ENCODE measurements at places on chromosomes 4 and X.

- no peak for DNase-seq
Measured at GRCh38 chr4:108185252-108185651, 16.5 kb upstream of the LEF1 start.

- no peak for DNase-seq
Measured at GRCh38 chr4:106694232-106694631, 325.7 kb upstream of the GIMD1 start.

DNA sequence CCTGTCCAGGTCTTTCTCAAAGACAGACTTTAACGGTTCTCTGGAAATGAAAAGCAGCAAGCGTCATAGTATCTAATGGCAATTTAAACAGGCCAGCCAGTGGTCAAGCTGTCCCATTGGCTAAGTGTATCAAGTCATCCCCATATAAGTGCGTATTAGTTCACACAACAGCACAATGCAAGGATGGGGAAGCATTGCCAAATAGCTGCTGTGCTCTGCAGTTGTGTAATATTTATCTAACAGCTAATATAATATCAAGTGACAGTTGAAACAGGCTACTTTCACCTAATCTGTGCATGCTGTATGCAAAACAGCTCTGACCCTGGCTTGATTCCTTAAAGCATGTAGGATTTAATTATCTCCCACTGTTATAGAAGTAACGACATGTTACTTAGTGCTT is 134.8 kb upstream of the PPARGC1A start:
- no peak for DNase-seq

- DNase-seq = no peak
Measured at GRCh38 chr4:63788271-63788670, 621.0 kb downstream of the TECRL start.

GRCh38 chrX:13212191-13212651 is 107.6 kb downstream of the ATXN3L start:
- DNase-seq = no peak

GRCh38 chr4:17911608-17912007 is 100.8 kb downstream of the NCAPG start:
- no peak for DNase-seq

GRCh38 chr4:121728798-121729226 is 32.0 kb upstream of the ANXA5 start:
- DNase-seq = no peak

DNA sequence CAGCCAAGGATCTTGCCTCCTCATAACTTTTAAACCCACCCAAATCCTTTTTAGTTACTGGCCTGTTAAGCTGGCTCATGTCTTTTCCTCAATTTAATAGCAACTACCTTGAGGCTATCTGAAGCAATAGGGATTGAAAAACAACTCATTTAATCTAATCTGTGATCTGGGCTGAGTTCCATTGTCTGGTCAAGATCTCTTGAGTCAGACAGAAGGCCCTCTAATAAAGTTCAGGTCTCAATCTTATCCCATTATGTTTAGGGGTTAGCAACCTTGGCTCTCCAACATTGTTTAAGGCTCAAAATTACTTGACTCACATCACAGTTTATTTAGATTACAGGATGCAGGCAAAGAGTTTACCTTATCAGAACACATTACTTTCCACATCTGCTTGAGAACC is 436.1 kb downstream of the ANKRD50 start:
- DNase-seq = no peak

DNA sequence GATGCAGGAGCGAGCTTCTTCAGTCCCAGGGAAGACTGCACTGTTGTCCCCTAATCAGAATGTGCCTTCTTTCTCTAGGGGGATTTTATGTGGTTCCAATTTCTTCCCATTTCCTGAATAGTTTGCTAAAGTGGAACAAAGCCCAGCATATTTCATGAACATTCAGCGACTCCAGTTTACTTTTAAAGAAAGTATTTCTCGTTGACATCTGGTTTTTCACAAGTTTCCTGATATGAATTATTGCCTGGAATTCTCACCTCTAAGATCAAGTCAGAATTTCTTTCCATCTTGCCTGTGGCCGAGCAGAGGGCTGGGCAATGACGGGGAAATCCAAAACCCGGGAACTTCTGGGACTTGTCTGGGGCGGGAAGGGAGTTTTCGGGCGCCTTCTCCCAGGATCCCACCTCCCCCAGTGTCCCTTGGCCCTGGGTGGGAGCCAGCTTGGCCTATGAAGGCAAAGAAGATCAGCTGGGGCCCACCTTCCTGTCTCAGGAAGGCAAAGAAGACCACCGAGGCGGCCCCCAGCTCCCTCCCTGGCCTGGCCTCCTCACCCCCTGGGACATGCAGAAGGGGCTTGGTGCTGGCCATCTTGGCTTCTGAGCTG is 15.4 kb downstream of the SORCS2 start:
- no peak for DNase-seq

GRCh38 chrX:108447303-108447702 is 7.7 kb downstream of the COL4A5 start:
- DNase-seq = no peak

GRCh38 chr4:94455081-94455480 is 3.3 kb downstream of the PDLIM5 start:
- no peak for DNase-seq

DNA sequence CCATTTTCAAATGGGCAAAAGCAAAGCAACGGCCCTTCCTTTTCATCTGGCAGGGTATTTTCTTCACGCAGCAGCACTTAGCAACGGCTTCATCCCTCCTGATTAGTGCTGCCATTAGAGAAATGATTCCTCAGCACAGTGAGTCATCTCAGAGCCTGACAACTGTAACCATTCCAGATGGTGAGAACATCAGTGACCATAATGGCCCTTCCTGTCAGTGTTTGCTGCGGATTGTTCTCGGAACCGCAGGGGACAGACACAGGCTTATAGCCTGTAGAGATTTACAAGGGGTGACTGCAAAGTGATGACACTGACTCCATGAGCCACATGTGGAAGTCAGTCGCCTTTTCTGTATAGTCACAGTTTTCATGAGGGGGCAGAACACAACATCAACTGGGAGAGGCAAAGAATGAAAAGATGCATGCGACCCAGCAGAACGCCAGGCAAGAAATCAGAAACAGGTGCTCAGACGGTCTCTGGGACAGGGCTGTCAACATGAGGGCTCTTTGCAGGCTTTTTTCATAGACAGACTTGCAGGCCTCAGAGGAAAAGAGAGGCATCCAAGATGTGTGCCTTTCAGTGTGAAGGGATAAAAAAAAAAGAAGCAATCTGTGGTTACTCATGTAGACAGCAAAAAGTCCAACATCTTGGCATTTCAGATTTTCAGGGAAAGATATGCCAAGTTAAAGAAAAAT is 69.9 kb upstream of the FBXW7 start:
- DNase-seq = no peak

DNA sequence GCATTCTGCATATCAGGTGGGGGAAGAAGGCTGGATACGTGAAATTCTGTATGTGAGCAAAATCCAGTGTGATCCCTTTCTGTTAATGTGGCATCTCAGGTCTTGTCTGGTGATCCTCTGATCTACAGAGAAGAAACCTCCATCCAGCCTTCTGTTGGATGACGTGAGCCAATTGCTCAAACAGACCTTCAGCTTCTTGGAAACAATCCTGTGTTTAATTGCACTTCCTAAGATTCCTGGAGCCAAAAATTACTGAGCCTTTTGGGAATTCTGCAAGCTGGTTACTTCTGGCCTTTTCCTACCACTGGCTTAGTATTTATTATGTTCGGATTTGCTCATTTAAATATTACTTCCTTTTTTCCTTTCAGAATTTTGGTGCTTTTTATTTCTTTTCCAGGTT is 51.2 kb downstream of the TRIML1 start:
- DNase-seq = no peak

GRCh38 chr4:68373513-68373912 is 23.6 kb upstream of the YTHDC1 start:
- DNase-seq = peak; percentile 55

DNA sequence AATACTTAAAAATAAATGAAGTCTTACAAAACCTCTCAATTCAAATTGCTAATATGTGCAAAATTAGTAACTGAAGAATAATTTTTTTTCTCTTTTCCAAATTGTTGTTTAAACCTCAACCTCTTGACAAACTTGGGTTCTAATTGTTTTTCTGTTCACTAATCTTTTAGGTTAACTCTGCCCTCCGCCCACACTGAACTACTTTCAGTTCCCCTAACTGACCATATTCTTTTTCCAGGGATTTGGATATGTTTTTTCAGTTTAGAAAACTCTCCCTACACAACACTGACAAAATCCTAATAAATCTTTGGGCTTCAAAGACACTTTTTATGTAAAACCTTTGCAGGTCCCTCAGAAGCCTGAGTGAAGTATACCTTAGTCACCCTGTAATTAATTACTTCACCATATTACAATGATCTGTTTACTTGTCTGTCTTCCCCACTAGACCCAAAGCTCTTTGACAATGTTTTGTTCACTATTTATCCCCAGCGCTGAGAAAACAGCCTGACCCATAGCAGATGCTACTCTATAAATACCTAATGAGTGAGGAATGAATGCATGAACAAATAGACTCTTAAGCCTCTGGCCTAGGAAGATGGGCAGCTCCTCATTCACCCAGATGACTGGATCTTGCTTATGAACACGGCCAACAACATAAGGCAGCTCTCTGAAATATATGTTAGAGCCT is 134.9 kb downstream of the MAML3 start:
- DNase-seq = no peak

GRCh38 chrX:1242891-1243402 is 25.7 kb upstream of the CSF2RA start:
- DNase-seq = no peak

GRCh38 chr4:112545346-112545745 is 29.4 kb upstream of the NEUROG2 start:
- no peak for DNase-seq

- no peak for DNase-seq
Measured at GRCh38 chrX:149129767-149130166, 375.3 kb downstream of the IDS start.

DNA sequence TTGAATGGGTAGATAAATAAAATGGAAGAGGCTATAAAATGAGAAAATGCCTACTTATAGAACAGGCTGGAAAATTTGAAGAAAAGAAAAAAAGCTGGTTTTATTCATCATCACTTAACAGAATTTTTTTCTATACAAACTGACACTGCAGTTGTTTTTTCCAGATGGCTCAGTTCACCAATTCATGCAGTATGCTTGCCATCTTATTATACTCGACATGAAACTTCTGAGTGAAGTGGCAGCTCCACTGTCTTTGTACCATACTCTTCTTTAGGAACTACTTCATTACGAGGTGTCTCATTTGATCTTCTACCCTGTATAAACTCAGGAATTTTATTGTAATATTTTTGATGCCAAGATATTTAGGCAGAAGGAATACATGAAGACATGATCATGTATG is 153.0 kb downstream of the KDM6A start:
- DNase-seq = no peak

- no peak for DNase-seq
Measured at GRCh38 chrX:1034717-1035116, 177.7 kb downstream of the CRLF2 start.

DNA sequence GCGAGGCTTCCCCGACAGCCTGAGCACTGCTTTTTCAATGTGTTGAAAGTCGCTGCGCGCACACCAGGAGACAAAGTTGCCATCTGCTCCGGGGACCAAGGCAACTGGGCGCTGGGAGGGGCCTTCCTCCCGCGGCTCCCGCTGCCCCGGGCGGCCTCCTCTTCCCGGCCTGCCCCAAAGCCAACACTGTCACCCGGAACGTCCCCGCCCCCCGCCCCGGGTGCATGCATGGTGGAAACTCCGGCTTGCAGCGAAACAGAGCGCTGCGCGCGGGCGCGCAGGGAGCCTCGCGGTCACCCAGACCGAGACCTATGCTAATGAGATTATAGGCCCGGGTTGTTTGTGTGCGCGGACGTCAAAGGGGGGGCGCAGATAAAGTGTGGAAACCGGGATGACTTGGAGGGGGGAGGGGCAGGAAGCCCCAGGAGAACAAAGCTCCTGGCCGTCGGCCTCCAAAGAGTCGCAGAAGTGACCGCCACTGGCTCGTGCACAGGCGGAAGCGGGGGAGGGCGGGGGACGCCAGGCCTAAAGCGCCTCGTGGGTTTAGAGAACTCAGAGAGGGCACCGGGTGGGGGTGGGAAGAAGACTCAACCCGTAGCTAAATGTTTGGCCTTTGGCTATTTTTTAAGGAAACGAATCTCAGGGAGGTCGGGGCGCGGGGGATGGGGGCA is 88.8 kb downstream of the BCOR start:
- DNase-seq = no peak

- DNase-seq = no peak
Measured at GRCh38 chr4:99665983-99666382, 8.4 kb upstream of the C4orf54 start.

DNA sequence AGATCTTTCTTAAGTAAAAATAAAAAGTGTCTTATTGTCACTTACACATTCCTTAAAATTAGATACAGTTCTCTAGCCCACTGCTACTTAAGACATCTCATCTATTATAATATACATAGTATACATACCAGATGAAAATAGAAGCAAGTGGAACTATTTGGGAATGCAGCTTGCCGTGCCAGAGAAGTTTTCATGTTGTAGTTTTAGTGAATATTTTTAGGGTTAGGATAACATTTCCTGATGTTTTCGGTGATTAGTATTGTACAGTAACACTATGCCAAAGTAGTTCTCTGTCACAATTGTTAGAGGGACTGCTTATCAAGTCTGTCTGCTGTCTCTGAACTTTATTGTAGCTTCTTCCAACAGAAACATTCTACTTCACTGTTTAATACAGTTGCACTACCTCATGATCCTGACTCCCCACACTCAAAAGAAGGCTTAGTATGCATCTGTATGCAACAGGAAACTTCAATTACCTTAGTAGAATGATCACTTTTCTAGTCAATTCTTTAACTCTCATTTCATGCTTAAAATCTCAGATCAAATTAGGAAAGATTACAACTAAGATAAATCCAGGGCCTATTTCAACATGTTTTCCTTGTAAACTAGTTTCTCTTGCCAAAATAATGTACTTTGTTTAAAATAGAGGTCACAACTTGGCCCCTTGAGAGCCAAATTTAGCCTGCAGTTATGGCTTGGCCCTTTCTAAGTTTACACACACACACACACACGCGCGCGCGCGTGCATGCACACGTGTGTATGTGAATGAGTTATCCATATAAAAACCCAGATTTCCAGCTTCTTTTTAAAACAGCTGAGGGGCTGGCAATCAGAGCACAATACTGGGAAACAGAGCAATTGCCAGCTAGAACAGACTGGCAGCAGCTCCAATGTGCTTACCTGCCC is 42.3 kb upstream of the SRPX start:
- DNase-seq = no peak

DNA sequence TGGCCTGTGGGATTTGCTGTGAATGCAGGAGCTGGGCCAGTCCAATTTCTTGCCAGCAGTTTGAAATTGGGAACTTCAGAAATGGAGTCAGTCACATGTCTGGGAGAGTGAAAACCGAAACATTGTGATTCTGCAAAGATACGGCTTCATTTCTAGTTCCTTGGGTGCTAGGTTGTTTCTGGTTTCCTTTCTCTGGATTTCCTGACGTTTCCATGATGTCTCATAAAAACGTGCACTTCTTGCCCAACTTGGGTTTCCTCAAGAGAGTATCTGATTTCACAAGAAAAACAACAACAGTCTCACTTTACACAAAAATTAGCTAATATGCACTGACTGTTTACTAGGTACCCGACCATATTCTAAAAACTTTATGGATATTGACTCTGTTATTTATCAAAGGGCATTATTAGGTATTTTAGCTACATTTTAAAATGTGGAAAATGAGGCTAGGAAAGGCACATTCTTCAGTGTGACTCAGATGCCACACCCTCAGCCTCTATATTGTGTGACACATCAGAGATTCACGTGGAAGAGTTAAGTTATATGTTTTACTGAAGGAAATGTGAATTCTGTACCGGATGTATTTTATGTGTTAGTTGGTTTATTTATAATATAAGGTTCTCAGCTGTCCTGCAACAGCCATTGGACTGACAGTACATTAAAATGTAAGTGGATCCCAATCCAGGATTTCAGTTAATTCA is 225.0 kb upstream of the PUDP start:
- no peak for DNase-seq
